Naive B cell (primary cell): ENCODE measurements at places on chromosomes 2 and 18.

DNA sequence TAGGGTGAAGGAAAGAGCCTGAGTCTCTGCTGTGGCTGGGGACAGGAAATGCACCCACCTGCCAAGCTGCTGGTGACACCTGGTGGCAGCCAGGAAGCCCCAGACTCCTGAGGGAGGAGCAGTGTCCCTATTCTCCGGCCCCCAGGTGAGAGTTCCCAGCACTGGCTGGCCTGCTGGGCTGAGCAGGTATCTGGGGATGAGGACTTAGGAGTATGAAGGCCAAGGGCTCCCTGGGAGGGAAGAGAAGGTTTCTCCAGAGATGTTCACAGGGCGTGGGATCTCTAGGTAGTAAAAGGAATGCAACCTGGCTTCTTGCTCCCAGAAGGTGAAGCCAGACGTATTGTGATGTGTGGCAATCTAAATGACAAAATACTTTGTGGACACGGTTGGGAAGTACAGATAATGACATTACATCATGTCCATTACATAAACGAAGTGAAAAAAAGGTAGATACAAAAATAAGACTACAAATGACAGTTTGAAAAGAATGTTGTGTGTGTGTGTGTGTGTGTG, 75.8 kb upstream of the SLC1A4 start:
- no peak for DNase-seq

DNA sequence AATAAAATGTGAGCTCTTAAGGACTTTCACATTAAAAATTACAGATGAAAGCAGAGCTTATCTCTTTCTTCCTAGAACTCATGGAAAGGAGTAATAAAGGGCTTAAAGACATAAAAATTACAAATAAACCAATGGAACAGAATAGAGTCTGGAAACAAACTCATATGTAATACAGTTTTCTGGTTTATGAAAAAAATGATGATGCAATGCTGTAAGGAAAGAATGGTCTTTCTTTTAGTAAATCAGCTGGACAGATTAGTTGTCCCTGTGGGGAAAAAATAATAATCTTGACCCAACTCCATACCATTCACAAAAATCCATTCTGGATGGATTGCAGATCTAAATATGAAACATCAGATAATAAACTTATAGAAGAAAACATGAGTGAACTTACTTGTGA, 54.2 kb downstream of the TMEM185B start:
- DNase-seq, result no peak

DNA sequence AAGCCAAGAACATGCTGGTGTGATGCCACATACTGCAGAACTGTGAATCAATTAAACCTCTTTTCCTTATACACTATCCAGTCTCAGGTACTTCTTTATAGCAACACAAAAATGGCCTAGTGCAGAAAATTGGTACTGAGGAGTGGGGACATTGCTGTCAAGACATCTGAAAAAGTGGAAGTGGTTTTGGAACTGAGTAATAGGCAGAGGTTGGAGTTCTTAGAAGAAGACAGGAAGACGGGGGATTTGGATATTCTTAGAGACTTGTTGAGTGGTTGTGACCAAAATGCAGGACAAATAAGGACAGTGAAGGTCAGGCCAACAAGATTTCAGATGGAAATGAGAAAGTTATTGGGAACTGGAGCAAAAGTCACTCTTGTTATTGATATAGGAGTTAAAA, 31.3 kb upstream of the CDH2 start:
- no peak for DNase-seq

DNA sequence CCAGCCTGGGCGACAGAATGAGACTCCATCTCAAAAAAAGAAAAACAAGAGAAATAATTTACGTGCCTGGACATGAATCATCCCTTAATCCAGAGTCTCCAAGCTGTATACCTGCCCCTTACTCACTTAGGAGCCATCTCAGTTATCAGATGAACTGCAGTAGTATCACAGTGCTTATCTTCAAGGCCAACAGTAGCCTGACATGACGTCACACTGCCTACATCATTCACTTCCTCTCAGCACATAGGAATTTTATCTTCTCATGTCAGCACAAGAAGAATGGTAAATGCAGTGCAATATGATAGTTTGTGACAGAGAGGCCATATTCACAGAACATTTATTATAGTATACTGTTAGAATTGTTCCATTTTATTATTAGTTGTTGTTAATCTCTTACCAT, 216.6 kb downstream of the SS18 start:
- no peak for DNase-seq

DNA sequence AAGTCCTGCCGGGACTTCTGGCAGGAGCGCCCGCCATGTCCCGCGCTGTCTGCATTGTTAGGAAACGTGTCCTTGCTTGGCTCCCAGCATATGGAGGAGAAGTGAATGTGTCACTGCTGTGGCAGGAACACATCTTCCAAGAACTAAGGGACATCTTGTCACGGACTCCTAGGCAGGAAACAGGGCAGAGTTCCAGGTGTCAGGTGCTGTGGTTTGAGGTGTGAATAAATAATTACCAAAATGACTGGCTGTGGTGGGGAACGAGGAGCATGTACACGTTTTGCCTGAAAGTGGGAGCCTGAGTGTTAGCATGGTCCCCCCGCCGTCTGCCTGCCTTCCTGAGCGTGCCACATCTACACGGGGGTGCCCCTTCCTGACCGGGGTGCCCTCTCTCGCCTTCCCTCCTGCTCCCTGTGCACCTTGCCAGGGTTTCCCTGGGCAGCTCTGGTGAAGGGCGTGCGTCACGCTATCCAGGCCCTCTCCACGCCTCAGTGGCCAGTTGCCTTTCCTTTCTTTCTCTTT, 237.5 kb downstream of the LDLRAD4 start:
- no peak for DNase-seq

GRCh38 chr2:188725746-188726360, 248.3 kb upstream of the COL3A1 start:
- DNase-seq, result no peak

DNA sequence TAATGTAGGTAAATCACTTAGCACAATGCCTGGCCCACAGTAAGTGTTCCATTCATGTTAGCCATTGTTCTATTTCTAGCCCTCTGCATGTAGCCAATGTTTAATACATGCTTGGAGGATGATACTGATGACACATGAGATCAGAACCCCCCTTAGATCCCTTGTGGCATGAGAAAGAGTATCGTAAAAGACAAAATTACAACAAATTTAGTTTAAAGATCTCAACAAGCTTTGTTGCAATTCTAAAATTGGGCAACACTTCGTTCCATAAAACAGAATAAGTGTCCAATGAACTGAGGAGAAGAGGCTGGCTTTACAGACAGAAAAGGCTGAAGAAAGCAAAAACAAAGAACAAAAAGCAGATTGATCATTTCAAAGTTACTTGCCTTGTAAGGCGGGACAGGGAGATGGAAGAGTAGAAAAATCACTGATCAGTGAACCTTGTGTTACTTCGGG, 148.7 kb upstream of the SLC1A4 start:
- no peak for DNase-seq

GRCh38 chr18:43563780-43564179, 286.5 kb upstream of the SYT4 start:
- DNase-seq, result no peak

DNA sequence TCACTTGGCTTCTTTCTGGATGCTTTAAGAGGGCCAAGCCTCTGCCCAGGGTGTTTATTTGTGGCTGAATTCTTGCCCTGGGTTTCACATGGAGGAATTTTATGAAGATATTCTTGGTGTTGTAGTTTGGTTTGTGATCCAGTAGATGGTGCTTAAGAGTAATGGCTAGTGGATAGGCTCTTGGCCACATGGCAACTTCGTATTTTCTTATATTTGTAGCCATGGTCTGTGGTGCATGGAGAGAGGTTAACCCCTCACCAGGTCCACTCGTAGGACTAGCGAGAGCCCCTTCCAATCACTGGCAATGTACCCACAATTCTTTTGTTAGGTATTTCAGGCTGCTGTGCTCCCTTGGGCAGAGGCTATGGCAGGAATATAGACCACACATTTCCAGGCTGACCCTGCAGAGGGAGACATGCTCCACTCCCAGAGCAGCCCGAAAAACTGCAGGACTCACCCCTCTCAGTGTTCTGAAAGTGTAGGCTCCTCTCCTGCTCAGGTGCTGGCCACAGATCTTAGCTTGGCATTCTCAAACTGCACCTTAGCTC, 582.1 kb upstream of the SETBP1 start:
- no peak for DNase-seq

- no peak for DNase-seq
Observed at GRCh38 chr2:233115121-233115520, 55.0 kb downstream of the INPP5D start.

DNA sequence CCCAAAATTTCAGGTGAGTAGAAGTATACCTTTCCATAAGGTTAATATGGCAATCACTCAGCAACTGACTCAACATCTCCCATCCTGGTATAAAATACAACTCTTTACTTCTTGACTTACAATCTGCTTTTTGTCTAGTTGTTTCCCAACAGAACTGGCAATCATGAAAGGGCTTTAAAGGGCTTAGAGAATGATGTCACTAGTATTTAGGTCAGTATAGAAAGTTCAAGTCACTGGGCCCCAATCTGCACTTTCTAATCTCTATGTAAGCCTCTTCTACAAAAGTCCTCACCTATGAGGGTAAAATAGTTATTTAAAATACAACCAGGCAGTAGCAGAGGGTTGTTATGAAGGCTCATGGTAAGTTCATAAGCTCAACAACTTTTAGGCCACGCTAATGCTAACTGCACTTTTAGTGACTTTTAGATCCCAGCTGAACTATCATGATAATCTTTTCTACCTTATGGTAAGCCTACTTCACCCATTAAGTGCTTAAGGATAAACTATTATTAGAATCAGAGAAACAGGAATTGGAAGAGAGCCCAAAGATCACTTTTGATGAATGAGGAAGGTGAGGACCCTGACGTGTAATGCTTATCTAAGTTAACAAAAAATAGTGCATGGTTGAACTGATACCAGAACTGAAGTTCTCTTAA, 79.6 kb downstream of the GORASP2 start:
- DNase-seq, result no peak

DNA sequence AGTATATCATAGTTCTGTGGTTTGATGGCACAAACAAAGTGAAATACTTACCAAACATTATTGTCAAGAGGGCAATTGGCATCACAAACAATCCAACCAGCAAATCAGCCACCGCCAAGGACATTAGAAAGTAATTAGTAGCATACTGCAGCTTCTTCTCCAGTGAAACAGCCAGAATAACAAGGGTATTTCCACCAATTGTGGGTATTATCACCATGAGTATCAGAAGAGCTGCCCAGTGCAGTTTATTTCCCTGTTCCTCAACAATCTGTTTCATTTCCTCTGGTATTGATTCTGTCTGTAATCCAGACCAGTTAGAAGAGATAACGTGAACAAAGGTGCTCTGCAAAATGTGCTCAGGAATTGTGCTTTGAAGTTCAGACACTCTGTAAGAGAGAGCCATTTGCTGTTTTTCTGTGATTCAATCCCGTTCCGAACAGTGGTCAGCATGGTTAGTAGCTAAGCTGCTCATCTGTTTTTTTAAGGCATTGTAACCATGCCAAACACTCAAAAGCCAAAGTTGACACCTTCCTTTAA, 1.4 kb downstream of the HTR2B start:
- DNase-seq, result no peak

- no peak for DNase-seq
Observed at GRCh38 chr2:151049746-151050145, 211.9 kb downstream of the RBM43 start.

DNA sequence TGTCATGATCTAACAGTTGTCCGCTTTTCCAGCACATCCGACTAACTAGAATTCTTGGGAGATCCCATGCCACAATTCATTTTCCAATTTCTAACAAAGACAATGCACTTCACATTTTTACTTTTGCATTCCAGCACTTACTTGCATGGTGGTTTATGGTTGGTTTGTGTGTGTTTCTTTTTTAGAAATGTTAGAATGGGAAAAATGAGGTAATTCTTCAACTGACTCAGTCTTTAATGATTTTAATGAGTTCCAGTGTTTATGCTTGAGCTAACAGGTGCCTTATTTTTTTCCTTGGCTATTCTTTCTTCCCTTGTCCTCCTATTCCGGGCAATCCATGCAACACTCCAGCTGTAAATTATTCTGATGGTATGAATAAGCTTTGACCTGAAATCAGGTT, 46.4 kb downstream of the SLC8A1 start:
- DNase-seq, result no peak

- DNase-seq, result no peak
Observed at GRCh38 chr2:2763351-2764000, 432.4 kb upstream of the MYT1L start.

GRCh38 chr2:191565647-191566198, 112.2 kb upstream of the NABP1 start:
- DNase-seq, result no peak

DNA sequence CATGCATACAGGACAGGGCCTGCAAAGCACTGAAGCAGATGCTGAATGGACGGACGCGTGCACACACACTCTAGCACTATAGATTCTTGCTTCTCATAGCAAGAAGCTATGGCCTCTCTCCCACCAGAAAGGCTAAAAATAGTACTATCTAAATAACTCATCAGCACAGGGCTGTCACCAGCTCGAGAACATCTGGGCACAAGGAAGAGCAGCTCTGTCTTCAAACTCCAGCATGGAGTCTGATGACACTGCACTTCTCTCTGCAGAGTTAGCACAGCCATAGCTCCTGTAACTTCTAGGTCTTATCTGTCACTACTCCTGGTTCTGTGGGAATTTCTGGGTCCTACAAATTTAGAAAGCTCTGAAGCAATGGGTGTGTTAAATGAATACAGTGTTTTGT, 123.5 kb downstream of the MYO5B start:
- DNase-seq, result no peak

DNA sequence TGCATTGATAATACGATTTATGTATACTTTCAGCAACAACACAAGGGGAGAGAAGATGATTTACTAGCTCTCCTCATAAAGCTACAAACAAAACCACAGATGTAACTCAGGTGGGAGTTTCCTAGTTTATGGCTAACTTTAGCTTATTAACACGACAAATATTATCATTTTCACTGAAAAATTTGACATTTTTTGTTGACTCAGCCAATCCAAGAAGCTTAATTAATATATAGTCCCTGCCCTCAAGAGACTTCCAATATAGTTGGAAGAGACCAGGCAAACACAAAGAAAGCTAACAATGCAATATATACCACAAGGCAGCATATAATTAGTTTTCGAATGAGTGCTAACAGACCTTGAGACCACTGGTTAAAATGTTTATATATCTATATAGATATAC, 775 bp downstream of the WDR12 start:
- no peak for DNase-seq

DNA sequence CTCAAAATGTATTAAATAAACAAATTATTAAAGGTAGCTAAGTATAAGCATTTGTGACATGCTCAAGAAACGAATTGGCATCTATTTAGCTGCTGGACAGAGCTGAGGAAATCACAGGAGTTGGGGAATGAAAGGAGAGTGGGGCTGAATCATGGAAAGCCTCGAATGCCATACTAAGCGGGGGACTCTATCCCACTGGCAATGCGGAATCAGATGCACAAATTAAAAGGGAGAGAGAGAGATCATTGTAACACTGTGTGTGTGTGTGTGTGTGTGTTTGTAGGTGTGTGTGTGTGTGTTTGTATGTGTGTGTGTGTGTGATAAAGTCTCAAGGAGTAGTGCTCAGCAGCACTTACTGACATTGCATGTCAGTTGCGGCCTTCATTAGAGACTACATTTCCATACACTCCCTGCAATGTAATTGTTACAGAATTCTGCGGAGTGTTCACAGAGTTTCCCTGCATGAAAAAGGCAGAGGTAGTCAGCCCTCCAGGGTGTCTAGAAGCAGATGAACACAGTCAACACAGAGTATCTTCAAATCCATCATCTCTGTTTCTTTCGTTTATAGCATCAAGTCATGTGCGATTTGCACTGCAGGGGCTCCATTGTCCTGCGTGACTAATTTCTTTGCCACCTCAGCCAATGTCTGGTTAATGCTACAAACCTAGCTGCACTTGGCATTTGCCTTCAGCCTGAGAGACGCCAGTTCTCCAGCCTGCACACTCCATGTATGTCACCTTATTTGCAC, 111.7 kb upstream of the CYRIA start:
- DNase-seq, result no peak
